ENCODE measurements at places on chromosomes 7 and 10.

DNA sequence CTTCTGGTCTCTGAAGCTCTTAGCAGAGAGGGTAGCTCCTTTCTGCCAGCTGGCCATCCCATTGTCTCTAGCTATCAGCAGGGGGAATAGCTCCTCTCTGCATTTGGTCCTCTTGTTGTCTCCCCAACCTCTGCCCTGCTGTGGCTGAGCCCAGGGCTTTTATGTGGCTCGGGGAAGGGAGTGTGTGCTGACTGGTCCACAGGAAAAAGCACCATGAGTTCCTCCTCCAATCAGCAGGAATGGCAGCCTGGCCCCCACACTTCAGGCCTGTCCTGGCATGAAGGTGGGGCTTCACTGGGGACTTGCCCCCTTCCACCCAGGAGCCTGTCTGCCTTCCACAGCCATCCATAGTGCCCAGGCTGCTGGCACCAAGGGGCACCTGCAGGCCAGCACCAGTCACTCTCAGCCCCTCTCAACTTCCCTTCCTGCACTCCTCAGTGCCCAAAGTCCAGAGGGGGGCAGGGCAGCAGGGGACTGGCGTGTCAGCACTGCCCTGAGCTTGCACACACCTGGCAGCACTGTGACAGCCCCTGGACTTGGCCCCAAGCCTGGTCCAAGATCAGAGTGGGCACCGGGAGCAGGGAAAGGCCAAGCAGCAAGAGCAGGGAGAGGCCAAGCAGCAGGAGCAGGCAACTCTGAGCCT, 36.2 kb downstream of the NOLC1 start:
- DNase-seq, result no peak

GRCh38 chr7:48438206-48438605, 266.9 kb downstream of the ABCA13 start:
- DNase-seq, result no peak

DNA sequence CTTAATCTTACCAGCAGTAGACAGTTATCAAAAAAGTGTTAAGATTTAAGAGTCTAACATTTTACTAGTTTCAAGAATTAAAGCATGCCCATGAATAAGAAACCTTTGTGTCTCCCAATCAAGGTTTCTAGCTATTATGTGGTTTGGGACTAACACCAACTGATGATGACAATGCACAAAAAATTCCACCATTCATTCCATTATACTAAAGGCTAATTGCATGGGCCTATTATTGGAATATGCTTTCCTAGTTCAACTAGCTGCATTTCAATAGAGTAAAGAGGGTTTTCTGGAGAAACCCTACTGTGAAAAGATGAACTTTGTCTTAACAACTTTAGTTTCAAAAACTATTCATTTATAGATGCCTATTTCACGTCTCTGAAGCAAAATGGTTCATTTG, 44.6 kb downstream of the UBE2H start:
- no peak for DNase-seq

DNA sequence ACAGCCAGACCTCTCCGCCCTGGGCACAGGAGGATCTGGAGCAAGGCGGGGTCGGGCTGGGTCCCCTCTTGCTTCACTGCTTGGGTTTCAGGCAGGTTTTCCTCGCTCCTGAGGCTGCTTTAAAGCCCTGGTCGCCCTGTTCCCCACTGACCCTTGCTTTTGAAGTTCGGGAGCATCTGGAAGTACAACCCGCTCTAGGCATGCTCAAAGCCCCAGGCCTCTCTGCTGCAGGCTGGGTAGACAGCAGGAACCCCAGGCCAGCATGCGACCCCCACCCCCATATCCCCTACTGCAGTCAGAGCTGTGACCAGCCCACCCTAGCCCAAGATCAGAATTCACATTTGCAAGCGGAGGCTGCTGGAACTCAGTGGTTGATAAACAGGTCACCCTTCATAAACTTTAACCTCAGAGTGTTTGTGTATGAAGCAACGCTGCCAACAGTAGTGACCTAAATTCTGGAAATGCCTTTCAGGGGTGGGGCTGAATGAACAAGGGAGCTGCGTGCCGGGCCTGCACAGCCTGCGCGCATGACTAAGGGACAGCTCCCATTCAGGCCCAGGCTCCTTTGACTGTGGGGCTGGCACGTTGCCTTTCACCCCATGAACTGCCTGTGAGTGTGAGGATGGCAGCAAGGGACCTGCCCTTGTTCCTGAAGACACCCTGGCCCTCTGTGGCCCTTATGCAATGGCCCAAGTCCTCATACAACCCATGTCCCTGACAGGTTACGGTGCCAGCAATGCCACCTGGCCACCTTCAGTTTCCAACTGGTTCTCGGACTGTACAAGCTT, 52.5 kb downstream of the PROSER2 start:
- no peak for DNase-seq

GRCh38 chr7:96319439-96319838, 2.5 kb downstream of the SLC25A13 start:
- no peak for DNase-seq

All from neuronal stem cell (in vitro differentiated cells).